Endothelial cell (in vitro differentiated cells): ENCODE measurements at places on chromosomes 12 and 14.
A peak's percentile ranks its signal among the peaks of the same experiment; 100 is the strongest.

DNA sequence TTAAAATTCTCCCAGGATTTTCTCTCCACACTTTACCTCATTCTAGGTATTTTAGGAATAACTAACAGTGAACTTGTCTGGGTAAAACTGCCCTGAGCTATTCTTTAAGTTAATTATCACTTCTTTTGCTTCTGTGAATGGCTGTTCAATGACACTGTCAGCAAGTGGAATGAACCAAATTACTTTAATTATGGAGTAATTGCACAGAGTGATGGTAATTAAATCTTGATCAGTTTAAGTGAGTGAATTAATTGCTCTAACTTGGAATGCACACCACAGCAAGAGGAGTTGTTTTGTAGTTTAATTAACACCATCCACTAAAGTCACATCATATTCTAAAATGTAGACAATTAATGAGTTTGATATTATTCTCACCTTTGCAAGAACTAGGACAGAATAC is 36.2 kb upstream of the TMEM260 start:
- DNase-seq = no peak

- DNase-seq = no peak
These were observed 9.7 kb upstream of the WSCD2 start for GRCh38 chr12:108119126-108119973.

GRCh38 chr14:85198001-85198400 is 331.9 kb upstream of the FLRT2 start:
- no peak for DNase-seq

GRCh38 chr12:111102102-111102739 is 181.8 kb upstream of the MYL2 start:
- DNase-seq = no peak

GRCh38 chr12:122061253-122061652 is 17.3 kb upstream of the MLXIP start:
- DNase-seq = no peak

DNA sequence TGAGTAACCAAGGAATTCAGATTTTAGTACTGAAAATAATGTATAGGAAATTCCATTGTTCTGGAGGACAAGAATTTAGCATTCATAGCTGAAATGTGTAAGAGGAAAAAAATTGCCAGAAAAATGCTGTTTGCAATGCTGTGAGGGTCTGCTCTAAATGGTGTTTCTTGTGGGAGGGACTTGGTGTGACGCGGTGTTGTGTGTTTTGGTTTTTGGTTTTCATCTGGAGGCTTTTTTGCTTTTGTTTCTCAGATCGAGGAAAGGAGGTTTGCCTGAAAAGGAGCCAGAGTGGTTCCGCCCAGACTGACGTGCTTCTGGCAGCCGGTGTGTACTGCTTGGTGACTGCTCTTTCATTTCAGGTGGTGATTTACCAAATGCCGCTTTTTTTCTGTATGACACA is 211.8 kb upstream of the HMGA2 start:
- DNase-seq = no peak

GRCh38 chr14:81067156-81067555 is 111.7 kb downstream of the TSHR start:
- DNase-seq = no peak

DNA sequence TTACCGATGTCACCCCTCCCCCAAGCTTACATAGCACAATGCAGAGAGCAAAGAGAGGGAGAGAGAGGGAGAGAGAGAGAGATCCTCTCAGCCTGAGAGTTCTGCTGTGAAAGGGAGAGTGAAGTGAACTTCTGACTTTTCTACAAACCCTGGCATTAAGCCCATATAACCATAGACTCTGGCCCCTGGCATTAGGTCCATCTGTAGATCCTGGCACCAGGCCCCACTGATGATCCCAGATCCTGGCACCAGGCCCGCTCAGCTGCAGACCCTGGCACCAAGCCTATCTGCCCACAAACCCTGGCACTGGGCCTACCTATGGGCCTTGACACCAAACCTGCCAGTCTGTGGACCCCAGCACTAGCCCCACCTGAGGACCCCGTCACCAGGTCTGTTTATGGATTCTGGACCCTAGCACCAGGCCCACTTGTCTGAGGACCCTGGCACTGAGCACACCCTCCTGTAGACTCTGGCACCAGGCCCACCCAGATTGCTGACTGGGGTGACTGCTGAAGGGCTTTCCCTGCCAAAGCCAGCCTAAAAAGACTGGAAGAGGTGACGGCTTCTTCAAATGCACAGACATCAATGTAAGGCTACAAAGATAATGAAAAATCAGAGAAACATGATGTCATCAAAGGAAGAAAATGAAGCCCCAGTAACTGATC is 14.5 kb upstream of the KRT83 start:
- no peak for DNase-seq

DNA sequence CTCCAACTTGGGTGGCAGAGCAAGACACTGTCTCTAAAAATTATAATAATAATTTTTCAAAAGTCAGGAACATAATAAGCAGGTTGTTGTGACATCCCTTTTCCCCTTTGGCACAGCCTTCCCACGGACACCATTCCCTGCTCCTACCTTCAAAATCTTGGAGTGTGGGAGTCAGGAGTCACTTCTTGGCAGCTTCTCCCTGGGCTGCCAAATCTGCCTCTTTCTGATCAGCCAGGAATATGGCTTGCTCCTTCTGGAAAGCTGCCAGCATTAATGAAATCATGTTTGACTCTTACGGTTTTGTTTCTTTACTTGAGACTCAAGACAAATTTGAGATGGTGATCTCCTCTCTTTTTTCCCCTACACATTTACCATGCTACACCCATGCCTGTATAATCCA is 391.4 kb upstream of the SYT1 start:
- no peak for DNase-seq

- peak; percentile 76 for DNase-seq
These were observed 135.8 kb downstream of the MON2 start for GRCh38 chr12:62602255-62603060.

DNA sequence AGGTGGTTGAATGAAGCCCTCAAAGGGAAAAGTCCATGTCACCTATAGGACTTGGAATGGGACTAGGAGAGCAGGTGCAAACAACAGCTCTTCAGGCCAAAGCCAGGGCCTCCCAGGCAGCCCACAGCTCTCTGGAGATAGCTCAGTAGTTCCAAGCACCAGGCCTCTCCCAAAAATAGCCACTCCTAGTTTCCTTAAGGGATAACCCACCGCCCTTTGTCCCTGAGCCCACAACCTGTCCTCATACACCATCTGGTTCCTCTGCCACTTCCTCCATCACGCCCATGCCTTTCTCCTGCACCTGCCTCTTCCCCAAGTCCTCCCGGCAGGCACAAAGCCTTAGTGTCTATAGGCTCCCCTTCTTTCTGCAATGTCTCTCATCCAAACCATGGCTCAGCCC is 2.1 kb downstream of the RAB15 start:
- no peak for DNase-seq

GRCh38 chr14:44369401-44370123 is 137.5 kb downstream of the FSCB start:
- no peak for DNase-seq

- DNase-seq = no peak
These were observed 1.8 kb downstream of the SERPINA3 start for GRCh38 chr14:94613720-94614644.

- DNase-seq = peak; percentile 21
These were observed 100.8 kb downstream of the CCER1 start for GRCh38 chr12:90854136-90854689.

GRCh38 chr12:61554268-61555008 is 705.8 kb upstream of the USP15 start:
- DNase-seq = no peak

DNA sequence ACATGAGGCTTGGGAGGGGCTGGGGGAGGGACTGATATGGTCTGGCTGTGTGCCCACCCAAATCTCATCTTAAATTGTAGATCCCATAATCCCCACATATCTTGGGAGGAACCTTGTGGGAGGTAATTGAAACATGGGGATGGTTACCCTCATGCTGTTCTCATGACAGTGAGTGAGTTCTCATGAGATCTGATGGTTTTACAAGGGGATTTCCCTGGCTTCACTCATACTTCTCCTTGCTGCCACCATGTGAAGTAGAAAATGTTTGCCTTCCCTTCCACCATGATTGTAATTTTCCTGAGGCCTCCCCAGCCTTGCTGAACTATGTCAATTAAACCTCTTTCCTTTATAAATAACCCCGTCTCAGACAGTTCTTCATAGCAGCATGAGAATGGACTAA is 362.9 kb downstream of the PCNX1 start:
- DNase-seq = no peak

DNA sequence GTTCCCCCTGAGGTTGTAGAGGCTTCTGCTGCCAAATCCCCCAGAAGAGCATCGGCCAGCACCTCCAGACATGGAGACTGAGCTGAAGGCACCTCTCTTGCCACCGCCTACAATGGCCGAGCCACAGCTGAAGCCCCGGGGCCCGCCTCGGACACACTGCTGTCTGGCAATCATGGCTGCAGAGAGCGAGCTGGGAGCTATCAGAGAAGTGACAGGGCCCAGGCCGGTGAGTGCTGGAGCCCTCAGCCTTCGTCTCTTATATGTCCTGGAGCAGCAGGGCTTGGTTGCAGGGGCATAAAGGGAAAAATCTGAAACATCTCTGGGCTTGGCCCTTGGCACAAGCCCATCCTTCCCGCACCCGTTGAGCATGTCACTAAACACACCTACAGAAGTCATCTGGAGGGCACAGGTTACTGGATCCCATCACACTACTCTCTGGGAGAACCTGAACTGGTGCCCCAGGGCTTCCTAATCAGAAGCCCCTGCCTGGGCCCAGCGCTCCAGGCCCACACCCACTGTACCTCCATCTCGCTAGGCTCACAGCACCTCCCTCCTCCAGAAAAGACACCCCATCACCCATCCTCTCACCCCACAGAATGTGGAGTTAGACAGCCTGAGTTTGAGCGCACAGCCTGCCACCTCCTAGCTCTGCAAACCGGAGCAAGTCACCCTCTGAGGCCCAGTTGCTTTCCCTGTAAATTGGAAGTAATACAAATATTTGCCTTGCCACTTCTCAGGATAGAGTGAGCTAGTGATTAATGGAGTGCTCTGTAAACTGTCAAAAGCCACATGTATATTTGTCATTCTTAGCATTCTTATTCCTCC is at the start of gene KRT4:
Gene KRT4, minus strand, starts transcription at position 232 of the 825 bp plus-strand sequence. Its CDS starts 58 bp downstream, at position 174.
- no peak for DNase-seq

DNA sequence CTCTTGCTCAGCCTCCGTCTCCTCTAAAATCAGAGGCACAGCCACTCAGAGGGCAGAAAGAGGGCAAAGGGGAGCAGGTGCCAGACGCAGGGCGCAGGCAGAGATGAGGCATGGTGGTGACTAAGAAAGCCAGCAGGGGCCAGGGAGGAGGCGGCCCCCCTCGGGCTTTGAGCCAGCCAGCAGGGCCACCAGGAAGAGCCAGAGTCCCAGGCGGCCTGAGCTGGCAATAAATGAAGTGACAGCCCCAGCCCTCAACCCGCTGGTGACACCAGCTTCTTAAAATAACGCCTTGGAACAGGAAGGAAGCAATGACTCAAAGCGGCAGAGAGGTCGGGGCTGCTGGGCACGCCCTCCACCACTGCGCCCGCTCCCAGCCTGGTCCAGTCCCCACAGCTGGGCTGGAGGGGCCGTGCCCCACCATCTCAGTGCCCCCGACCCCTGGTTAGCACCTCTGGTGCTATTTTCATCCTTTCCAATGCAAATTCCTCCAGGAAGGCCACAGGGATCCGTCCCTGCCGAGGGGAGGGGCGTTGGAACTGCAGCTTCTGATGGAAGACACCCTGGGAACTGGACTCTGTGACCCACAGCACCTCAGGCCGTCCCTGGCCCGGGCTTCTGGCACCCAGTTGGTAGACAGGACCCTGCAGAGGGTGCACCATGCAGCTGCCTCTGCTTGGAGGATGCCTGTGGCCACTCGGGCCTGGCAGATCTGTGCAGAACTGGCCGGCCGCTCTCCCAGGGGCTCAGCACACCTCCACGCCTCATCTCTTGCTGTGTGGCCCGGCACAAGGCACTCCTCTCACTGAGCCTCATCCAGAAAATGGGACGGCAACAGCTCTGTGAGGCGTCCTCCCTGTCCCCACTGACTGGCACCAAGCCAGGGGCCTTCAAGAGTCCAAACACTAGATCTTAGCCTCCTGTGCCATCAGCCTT is 113.7 kb downstream of the NCOR2 start:
- no peak for DNase-seq

- DNase-seq = peak; percentile 18
These were observed 30.7 kb downstream of the DGLUCY start for GRCh38 chr14:91144425-91145145.

- DNase-seq = no peak
These were observed 47.2 kb downstream of the MAP1LC3B2 start for GRCh38 chr12:116606397-116606796.

DNA sequence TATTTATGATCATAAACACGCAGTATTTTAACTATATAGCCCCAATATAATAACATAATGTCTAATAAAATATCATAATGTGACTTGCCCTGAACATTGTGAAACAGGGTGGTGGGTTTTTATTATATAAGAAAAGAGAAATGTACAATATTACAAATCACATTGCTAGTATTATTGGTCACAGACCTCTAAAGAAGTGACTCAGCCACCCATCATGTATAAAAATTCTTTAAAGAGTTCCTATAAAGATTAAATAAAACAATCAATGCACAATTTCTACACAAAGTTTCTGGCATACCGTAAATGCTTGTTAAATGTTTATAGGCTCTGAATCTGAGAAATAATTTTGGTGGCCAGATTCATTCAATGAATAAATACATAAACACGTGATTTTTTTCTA is 28.9 kb downstream of the ABCC9 start:
- DNase-seq = no peak

DNA sequence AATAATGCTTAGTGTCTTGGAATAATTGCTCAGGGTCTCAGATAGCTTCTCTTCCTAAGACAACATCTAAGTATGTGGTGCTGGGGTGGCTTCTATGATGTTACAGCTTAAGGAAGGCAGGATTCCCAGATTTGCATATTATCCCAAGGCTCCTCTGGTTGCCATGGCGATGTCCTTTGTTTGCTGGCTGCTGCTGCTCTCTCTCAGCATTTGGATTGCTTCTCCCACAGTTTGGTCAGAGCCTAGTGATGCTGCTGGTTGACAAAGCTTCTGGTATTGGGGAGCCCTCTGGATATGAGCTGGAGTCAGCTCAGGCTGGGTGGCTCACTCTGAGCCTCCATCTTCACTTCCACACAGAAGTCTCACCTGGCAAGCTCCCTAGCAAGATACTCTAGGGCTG is 56.4 kb upstream of the FBXO33 start:
- DNase-seq = peak; percentile 33

- DNase-seq = no peak
These were observed 40.3 kb downstream of the ADIPOR2 start for GRCh38 chr12:1731019-1731687.

- DNase-seq = no peak
These were observed 37.4 kb downstream of the ISCA2 start for GRCh38 chr14:74531006-74531405.

DNA sequence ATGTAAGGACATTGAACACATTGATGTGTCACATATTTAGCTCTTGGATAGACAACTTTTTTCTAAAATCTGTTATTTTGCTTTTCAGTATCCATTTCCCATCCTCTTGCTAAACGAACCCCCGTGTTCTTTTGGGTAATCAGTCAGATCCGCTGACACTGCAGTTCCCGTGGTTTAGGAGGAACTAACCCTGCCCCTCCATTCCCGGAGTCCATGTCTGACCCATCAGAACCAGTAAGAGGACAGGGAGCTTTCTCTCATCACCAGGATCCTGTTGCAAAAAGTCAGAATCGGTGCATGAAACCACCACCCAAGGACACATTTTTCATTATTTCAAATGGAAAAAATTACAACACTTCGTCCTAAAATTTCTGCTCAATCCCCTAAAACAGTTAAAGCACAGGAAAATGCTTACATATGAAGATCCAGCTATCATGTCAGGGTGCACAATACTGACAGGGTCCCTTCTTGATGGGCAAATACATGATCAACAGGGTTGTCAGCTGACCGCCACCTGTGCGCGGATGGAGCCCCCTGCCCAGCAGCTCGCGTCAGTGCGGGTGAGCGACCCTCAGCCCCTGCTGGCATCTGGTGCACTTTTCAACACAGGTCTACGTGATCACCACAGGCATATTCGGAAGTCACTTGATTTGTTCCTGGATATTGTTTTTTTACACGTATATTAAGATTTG is 276.8 kb downstream of the ADGRD1 start:
- DNase-seq = no peak
